ENCODE measurements at places on chromosomes 11 and 22. TPM values are rescaled to one million over a fixed set of nuclear protein-coding genes. Genes with fewer than 3 reads are reported as not detected.

The GDPD4 gene
- total RNA-seq = 0.44 TPM

The BID gene
- total RNA-seq = 21.0 TPM

The CENATAC gene
- 30.6 TPM for total RNA-seq

The NOX4 gene
- total RNA-seq = 0.66 TPM

The LRRC4C gene
- under 0.01 TPM for total RNA-seq

The GGTLC2 gene
- total RNA-seq = not detected

The SCN4B gene
- not detected for total RNA-seq
